ENCODE measurements at places on chromosomes 2 and 18.

GRCh38 chr2:171171808-171172207, 11.1 kb upstream of the TLK1 start:
- no peak for DNase-seq

DNA sequence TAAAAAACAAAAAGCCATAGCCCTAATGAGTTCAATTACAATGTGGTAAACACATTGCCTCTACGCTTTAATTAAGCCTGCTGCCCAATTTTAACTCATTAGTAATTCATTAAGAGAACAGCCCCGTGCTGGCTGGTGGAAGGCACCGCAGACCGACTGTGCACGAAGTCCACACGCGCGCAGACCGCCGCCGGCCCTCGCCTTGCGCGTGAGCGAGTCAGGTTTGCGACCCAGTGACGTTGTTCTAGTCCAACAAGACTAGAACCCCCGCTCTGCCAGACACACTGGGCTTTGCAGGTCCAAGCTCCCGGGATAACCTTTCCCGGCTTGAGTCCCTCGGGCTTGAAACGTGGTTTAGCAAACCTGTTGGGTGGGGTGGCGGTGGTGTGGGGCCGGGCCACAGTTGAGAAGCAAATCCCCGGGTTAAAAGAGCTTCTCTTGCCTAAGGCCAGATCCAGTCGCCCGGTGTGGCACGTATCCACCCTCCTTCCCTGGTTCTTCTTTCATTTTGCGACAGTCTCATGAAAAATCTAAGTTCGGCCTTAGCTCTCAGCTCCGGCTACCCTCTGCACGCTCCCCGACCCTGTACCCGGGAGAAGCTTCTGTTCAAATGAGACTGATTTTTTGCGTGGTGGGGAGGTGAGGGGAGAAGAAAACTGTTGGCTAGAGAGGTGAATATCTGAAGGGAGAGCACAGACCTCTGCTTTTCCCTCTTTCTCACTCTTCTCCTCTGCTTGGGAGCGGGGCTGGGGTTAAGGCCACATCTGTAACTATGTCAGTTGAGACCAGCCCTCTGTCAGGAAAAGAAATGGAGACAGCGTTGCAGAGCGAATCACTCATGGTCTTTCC, 11.1 kb upstream of the SKOR2 start:
- no peak for DNase-seq

DNA sequence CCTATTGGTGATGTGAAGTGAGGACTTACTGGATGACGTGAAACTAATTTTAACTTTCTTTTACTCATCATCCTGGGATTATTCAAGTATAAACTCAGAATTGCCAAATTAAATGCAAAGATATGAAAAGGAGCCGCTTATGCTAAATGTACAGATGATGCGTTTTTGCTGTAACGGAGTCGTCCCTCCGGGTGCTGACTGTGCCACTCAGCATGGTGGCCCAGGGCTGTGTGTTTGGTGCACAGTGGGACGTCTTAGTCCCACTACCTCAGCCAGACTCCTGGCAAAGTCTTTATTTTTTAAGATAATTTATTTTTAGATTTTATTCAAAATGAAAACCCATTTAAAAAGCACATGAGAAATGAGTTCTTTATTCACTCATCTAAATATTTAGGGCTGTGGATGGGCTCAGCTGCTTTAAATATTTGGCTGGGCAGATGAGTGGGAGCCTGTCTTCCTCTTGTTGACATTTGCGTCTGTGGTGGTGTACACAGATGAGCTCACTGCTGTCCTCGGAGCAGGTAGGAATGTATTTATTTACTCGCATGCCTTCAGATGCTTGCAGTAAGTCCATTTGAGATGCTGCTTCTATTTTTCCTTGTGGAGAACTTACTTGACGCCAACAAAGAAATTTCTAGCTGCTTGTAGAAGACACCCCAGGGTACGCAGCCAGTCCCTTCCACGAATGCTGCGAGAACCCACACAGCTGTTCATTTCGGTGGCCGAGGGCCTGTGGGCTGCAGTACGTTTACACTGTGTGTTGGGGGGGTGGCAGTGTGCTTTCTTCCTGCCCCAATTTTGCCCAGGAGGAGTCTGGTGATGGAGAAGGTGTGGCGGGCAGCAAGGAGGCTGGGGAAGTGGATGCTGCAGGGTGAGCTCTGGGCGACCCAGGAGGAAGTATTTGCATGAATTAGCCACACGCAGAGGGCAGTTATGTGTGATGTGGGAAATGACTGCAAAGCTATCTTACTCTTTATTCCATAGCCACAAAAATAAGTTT, 105.0 kb downstream of the AGAP1 start:
- DNase-seq, result no peak

DNA sequence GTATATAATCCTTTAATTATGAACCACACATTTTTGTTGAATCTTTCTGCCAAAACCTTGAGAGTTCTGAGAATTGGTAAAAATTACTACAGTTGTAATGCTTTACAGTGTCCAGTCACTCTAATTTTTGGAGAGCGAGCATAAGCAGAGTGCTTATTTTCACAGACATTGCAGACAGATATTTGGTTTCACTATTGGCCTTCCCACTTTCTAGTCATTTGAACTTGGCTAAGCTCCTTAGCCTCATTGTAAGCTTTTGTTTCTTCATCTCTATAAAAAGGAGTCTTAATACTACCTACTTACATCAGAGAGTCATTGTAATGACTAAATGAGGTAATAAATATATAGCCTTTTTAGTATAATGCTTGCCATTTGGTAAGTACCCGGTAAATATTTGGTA, 80.4 kb downstream of the LCLAT1 start:
- no peak for DNase-seq

DNA sequence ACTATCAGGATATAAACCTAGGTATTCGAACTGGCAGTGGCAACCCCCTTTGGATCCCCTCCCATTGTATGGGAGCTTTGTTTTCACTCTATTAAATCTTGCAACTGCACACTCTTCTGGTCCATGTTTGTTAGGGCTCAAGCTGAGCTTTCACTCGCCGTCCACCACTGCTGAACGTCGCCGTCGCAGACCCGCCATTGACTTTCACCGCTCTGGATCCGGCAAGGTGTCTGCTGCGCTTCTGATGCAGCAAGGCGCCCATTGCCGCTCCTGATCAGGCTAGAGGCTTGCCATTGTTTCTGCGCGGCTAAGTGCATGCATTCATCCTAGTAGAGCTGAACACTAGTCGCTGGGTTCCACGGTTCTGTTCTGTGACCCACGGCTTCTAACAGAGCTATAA, 69.1 kb downstream of the LCLAT1 start:
- DNase-seq, result no peak

DNA sequence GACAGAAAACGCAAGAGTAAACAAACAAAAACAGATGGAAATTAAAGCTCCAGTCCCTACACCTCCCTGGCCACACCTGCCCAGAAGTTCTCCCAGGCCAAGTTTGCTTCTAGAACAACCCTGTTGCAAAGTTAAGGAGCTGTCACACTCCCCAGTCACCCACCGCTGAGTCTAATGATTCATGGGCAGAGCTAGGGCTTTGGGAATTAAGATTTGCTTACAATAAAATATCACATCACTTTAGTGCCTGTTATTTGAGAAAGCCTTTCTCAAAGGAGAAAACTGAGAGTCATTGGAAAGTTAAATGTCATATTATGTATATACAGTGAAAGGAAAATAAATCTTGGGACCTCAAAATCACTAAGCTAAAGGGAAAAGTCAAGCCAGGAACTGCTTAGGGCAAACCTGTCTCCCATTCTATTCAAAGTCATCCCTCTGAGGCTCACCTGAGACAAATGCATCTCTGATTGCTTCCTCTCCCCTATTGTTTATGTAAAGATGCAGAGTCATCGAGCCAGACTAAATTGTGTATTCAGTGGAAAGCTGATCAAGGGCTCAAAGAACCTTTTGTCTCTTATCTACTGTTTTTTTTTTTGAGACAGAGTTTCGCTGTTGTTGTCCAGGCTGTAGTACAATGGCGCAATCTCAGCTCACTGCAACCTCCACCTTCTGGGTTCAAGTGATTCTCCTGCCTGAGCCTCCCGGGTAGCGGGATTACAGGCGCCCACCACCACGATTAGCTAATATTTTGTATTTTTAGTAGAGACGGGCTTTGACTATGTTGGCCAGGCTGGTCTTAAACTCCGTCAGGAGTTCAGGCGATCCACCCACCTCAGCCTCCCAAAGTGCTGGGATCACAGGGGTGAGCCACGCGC, 2.8 kb downstream of the CRYGB start:
- no peak for DNase-seq

GRCh38 chr2:137208431-137208891, 443.1 kb downstream of the THSD7B start:
- no peak for DNase-seq

GRCh38 chr2:118032169-118033013, 18.5 kb upstream of the CCDC93 start:
- no peak for DNase-seq

DNA sequence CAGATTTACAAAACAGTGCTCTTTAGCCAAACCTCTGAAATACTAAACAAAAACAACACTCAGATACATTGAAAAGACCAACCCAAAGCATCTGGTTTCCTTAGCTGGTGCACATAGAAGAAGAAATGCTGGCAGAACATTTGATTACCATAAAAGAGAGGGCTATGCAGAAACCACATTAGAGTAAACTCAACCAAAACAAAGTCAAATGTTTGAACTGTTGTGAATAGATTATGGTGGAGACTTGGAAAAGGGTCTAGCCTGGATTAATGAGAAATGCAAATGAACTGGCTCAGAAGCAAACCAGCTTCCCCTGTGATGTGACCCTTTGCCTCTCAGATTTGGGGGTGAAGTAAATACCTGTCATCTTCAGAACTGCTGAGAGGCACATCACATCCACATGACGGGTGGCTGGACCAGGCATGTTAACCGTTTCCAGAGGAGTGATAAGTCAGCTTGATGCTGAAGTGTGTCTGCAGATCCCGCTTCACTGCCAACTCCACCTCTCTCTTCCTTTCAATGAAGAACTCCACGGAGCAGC, 153.0 kb downstream of the NRP2 start:
- no peak for DNase-seq

- DNase-seq, result no peak
These were observed 558.8 kb upstream of the HNMT start for GRCh38 chr2:137405496-137405895.

DNA sequence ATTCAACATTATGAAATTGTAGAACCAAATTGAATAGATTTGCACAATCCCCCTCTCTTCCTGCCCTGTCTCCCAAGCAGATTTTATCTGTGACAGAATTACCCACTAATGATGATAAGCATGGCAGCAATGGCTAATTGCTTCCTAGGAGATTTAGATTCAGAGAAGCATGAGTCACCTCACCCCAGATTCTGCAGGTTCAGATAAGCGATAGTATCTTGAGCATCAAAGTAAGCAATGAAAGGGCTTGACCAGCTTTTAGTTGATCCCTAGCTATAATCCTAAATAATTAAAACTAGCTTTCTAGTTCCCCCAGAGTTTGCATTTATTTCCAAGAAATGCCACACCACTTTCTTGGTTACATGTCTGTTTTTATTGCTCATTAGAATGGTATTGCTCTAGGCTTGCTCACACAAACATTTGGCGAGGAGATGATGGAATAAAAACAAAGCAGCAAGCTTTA, 204.3 kb downstream of the GULP1 start:
- no peak for DNase-seq

DNA sequence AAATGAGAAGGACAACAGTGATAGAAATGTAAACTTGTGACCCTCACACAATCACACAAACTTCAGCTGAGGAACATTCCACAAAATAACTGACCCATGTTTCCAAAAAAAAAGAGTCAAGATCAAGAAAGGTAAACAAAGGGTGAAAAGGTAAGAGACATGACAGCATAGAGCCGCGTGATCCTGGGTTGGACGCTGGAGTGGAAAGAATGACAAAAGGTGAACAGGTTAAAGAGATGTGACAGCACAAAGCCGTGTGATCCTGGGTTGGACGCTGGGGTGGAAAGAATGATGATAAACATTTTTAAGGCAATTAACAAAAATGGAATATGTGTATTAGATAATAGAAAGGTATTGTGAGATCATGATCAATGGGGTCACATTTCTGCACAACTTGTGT, 110.3 kb downstream of the SNTG2 start:
- no peak for DNase-seq

DNA sequence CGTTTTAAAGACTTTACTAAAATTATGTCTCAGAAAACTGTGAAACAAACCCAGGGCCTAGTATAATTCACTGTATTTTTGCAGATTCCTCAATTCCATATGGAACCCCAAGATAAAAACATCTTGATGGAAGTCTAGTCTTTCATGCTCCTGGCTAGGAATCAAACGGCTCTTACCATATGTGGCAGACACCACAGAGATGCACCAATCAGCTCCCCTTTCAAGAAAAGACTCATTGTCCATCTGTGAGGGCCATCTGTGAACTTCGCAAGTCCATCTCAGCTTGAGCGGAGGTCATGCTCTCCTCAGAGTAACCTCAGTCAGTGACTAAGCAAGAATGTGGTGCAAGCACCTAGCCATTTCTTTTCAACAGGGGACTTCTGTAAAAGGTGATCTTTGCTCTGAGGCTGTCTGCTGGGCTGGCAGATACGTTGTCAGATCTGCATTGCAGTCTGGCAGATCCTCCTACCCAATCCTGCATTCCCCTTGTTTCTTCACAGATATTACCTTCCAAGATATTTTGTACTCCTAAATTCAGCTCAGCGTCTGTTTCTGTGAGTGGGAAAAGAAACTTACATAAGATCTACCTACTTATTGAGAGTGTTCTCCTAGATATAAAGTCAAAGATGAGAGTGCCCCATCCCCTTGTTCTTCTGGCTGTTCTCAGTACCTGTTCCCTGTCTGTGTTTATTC, 419.3 kb downstream of the SPAG16 start:
- no peak for DNase-seq

GRCh38 chr2:158748926-158749590, 46.1 kb upstream of the DAPL1 start:
- DNase-seq, result no peak

DNA sequence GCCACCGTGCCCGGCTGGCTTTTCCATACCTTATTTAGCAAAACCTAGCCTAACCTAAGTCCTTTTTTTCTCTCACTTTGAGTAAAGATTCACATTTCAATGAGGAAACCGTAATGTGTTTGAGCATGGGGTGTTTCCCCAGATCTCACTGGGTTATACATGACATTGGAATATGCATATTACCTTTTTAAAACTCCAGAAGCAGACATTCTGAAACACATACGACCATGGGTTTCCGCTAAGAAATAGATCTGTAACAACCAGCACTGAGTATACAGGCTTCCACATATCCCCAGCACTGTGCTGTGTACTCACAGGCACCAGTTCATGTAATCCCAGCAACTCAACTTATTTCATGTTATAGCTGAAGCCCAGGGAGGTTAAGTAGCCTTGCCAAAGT, 41.0 kb upstream of the FOSL2 start:
- no peak for DNase-seq
